ENCODE measurements at places on chromosomes 7 and 10.

- DNase-seq: no peak
Observed at GRCh38 chr10:121217331-121217730, 366.2 kb downstream of the WDR11 start.

DNA sequence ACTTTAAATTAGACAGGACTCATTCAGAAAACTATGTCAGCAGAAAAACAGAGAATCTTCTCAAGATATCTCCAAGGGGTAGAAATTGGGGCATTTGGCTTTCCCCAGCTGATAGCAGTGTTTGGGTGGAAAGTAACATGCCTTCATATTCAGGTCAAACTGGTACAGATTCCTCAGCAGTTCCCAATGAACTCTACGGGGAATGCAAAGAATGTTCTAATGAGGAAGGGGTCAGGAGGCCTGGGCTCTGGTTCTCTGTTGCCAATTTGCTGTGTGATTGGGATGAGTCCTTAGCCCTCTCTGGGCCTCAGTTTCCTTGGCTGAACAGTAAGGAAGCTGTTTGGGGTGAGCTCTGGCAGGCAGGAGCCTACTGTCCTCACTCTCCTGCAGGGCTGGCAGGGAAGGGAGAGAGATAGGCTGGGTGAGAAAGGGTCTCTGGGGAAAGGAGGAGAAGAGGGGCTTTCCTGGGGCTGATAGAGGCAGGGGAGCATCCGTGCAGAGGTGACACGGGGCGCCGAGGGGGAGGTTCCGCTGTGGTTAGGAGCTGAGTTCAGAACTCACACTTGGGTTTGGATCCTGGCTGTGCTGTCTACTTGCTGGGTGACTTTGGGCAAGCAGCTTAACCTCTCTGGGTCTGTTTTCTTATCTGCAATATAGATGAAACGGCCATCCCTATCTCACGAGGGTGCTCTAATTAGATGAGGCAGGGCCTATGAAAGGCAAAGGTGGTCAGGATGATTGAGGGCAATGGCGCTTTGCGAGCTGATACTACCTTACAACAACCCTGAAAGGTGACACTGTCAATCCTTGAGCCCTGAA, 45.1 kb downstream of the SPOCK2 start:
- peak; percentile 37 for DNase-seq

DNA sequence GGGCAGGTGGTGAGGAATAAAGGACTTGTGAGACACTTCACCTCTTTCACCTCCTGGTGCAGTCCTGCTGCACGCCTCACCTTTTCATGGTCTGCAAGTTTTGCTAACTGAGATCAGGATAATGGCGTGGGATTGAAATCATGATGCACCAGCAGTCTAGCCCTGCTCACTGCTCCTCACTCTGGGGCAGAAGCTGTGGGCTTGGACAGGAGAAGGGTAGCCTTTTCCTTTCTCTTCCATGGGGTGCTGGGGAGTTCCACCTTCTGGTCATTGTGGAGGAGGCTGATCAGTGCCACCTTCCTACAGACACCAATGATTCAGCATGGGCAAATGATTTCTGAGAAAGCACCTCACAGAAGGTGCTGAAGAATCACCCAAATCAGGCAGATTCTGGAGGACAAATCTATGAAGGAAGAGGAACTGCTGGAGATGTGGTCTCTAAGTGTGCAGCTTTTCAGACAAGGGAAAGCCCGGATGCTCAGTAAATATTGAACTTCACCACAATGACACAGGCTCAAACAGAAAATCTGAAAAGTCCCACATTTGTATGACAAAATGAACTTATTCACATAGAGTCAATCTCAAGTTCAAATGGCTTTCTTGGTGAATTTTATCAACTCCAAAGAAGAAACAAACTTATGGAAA, 19.7 kb downstream of the MBL2 start:
- DNase-seq: no peak

- no peak for DNase-seq
Observed at GRCh38 chr10:130652964-130653578, 516.9 kb downstream of the GLRX3 start.

GRCh38 chr10:25778646-25779045, 155.4 kb upstream of the MYO3A start:
- no peak for DNase-seq

GRCh38 chr7:22278660-22279059, 78.3 kb downstream of the RAPGEF5 start:
- no peak for DNase-seq

GRCh38 chr10:61356354-61356753, 96.8 kb downstream of the TMEM26 start:
- DNase-seq: peak; percentile 2

DNA sequence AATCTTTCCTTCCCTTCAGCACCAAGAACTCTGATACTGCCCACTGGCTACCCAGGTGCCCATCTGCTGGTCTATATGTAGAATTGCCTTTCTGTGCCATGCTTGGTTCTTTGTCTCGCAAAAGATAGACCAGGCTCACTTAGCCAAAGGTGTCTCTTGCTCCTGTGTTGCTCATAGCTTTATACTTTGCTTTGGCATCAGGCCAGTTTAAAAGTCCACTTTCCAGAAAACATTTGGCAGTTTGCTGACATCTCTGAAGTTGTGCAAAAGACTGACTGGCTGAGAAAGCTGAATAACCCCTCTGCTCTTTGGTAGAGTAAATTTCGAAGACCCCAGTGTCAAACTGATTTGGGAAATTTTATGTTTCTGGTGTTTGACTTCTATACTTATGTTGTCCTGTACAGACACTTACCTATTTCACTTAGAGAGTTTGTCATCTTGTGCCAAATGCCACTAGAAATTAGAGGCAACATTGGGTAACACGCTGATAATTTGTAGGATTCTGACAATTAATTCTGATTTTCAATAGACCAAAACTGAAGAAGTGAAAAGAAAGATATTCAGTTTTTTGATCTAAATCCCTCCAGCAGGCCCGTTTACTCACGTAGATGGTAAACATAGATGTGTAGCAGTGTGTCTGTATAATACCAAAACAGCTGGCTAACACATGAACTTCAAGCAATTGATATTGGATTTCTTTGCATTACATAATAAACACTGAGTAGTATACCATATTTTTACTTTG, 91.1 kb downstream of the CPED1 start:
- DNase-seq: peak; percentile 49

- DNase-seq: no peak
Observed at GRCh38 chr7:8131694-8132605, 130.0 kb downstream of the ICA1 start.

DNA sequence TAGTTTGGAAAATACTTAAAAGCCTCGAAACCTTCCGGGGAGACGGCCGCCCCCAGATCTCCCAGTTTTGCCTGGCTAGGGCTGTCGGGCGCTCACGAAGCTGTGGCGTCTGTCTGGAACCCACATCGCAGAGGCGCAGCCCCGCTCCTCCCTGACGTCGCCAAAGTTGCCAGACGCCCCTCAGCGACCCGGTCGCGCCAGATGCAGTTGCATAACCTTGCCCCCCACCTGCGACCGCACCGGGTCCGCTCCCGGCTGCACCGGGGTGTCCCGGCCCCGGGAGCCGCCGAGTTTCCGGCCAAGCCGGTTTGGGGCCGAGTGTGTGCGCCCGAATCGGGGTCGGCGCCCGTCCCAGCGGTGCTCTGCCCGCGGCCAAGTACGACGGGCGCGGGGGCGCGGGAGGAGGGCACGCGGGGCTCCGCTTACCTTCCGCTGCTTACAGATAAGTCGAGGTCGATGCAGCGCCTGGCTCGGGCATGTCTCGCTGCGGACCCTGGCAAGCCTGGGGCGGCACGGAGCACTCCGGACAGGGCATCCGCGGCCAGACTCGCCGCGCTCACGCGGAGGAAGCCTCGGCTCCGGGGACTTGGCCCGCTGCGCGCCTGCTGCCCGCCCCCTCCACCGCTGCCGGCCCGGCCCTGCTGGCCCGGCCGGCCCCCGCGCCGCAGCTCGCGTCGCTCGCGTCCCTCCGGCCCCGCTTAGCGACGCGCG, 665 bp downstream of the INSYN2A start:
- DNase-seq: peak; percentile 27

GRCh38 chr10:121098211-121098610, 247.0 kb downstream of the WDR11 start:
- no peak for DNase-seq

GRCh38 chr10:100888957-100889356, 23.8 kb upstream of the SLF2 start:
- no peak for DNase-seq

GRCh38 chr10:85026878-85027467, 698.6 kb downstream of the CCSER2 start:
- DNase-seq: no peak

- DNase-seq: no peak
Observed at GRCh38 chr10:123526356-123527064, 139.6 kb upstream of the GPR26 start.

GRCh38 chr10:80484676-80485075, 30.6 kb downstream of the TSPAN14 start:
- DNase-seq: no peak

DNA sequence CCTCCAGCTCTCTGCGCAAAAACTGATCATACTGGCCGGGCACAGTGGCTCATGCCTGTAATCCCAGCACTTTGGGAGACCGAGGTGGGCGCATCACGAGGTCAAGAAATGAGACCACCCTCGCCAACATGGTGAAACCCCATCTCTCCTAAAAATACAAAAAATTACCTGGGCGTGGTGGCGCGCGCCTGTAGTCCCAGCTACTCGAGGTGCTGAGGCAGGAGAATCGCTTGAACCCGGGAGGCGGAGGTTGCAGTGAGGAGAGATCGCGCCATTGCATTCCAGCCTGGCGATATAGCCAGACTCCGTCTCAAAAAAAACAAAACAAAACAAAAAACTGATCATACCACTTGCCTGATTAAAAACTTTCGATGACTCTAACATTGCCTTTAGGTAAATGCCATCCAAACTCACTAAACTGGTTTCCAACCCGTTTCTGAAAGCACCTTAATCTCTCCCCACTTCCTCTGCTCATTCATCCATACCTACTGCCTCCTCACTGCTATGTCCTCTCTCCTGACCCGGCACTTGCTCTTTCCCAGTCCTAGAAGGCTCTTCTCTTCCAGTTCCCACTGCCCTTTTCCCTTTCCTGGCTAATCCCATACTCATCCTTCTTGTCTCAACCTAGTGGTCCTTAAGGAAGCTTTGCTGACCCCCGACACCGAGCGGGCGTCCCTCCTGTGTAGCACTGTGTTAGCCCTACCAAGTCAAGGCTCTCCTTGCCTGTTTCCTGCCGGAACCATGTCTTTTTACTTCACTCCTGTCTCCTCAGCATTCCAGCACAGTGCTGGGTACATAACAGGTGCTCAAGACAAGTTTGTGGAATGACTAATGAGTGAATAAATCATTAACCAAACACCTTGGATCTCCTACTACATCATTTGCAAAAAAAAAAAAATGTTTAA, 686 bp upstream of the MIOS start:
- no peak for DNase-seq

DNA sequence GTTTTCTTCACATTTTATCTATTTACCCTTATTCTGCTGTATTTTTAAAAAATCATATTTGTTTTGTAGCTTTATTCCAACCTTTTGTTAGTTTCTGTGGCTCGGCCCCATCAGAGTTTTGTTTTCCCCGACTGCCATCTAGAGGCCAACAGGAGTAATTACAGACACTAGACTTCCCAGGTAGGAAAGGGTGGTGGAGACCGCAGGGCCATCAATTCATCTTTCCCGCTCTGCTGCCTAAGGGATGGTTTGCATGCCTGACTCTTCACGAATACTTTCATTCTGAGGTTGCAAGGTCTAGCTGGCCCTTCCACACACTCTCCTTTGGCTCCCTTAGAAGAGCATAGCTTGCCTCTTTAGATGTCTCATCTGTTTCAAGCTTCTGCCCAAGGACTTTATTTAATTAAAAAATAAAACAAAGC, 38.3 kb downstream of the LYZL2 start:
- peak; percentile 73 for DNase-seq

DNA sequence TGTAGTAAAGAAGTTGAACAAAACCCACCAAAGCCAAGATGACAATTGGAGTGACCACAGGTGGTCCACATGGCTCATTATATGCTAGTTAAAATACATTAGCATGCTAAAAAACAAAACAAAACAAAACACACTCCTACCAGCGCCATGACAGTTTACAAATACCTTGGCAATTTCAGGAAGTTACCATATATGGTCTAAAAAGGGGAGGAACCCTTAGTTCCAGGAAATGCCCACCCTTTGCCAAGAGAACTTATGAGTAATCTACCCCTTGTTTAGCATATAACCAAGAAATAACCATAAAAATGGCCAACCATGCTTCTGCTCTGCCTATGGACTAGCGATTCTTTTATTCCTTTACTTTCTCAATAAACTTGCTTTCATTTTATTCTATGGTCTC, 979.1 kb upstream of the POT1 start:
- no peak for DNase-seq

DNA sequence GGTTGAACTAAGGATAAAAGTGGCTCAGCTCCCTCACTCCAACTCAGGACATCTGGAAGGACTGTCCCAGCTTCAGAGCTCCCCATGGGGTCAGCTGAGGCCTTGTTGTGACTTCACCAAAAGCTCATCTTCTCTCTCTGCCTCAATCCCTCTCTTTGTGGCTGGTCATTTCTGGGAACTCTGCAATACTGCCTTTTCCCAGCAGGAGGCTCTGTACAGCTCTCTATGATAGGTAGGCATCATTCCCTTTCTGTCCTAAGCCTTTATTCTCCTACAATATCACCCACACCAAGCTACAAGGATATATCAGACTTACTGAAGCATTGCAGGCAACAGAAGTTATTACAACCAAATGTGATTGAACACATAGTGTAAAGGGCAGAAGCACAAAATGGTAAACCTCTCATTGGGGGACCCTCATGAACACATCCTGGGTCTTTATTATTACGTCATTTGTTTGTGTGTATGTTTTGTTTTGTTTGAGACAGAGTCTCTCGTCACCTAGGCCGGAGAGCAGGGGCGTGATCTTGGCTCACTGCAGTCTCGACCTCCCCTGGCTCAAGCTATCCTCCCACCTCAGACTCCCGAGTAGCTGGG, 36.7 kb upstream of the PRPS1L1 start:
- peak; percentile 29 for DNase-seq

- no peak for DNase-seq
Observed at GRCh38 chr7:45240926-45241325, 83.3 kb downstream of the RAMP3 start.

DNA sequence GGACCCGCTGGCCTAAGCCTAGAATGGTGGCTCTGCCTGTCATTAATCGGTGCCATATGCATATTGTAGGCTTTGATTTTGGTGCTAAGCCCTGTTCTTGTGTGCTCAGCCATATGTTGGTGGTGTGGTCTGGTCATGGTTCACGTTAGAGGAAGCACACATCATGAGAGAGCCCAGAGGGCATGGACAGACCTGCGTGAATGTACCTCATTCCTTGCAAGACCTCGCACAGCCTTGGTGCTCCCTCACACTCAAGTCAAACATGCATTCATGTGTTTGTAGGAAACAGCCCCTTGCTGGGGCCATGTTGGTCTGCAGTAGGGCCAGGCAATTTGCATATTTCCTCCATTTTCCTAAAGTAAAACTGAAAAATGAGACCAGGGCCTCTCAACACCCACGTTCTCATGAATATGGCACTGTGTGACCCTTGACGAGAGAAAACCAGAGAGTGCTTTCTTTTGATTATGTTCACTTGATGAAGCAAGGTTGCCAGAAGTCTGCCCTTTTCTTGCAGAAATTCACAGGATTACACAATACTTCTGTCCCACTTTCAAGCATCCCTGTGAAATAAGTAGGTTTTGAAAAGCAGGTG, 268.7 kb downstream of the CELF2 start:
- no peak for DNase-seq

DNA sequence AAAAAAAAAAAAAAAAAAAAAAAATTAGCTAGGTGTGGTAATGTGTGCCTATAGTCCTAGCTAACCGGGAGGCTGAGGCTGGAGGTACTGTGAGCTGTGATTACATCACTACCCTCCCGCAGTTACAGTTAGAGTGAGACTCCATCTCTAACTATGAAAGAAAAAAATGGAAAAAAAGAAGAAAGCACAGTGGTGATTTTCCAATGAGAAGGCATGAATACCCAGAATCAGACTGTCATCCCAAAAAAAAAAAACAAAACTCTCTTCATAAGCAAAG, 269.9 kb upstream of the MKLN1 start:
- DNase-seq: peak; percentile 24

Measured in cardiac fibroblast (primary cell).